Fibroblast of pulmonary artery (primary cell): ENCODE measurements at places on chromosomes 4 and X.

GRCh38 chr4:109032671-109033070 is 269.8 kb downstream of the COL25A1 start:
- no peak for DNase-seq

DNA sequence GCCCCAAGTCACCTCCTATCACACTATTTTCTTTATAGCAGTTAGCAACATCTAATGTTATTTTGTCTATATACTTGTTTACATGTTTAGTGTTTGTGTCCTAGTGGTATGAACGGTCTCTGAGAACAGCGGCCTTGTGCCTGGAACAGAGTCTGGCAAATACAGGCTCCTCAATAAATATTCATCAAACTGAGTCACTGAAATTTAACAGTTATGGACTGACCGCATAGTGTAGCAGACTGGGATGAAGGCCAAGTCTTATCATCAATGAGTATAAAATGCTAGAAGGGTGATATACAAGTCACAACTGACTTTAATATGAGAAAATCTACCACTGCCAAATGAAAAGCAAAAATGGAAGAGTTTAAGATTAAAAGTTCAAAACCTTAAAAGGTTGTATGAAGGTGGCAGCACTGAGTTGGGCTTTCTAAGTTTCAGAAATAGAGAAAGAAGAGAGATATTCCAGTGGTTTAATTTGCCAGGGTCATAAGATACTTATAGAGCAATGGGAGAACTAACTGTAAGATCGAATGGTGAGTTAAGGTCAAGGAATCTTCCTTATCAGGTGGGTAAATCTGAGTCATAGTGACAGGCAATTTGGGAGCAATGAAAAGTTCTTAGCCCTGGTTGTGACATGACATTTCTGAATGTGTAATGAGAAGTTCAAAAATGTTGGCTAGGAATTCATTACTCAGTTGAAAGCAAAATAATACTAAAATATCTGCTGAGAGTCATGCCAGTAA is 34.9 kb downstream of the ELOVL6 start:
- peak; percentile 58 for DNase-seq

DNA sequence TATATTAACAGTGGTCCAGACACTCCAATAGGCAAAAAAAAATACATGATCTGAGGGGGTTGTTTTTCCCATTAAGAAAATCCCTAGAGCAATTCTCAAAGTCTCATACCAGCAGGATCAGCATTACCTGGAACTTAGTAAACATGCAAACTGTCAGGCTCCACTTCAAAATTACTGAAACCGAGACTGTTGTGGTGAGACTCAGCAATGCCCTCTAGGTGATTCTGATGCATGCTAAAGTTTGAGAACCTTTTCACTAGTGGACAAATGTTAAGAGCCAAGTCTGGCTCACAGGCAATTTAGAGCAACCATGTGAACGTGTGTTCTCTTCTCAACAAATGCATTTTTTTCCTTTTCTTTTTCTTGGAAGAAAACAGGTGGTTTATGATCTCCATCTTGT is 30.2 kb downstream of the NEK1 start:
- no peak for DNase-seq

DNA sequence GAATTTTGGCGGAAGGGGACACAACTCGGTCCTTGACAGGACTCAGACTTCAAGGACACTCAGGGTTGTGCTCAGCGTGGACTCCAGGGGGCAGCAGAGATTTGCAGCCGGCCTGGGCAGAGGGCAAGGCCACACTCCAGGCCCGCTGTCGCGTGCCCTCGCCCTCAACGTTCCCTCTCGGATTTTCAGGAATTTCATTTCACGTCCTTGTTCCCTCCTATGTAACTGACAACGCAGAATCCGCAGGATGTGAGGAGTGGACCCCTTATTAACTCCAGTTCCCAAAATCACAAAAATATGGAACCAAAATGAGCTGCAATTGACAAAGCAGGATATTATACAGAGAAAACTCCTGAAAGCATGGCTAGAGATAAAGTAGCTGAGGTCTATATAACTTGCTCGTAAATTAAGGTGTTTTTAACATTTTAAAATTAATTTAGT is 21.0 kb upstream of the DCTD start:
- peak; percentile 74 for DNase-seq

DNA sequence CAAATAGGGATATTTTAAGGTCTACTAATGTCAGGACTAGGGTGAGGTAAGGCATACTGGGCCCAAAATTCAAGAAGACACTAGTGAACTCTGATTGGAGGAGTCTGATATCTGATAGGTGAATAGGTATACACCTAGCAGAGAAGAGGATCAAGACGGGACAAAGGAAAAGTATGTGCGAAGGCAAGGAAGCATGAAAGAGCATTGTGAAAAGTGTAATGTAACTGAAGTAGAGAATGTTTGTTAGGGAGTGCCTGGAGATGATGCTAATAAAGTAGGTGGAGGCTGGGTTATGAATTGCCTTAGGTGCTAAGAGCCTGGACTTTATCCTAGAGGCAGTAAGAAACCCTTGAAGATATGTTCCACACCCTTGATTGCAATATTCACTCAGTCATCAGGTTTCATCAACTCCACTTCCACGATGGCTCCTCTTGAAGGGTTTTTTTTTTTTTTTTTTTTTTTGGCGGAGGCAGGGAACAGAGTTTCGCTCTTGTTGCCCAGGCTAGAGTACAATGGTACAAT is 49.9 kb upstream of the XIAP start:
- DNase-seq, result no peak

- no peak for DNase-seq
These were observed 15.6 kb upstream of the SPRY1 start for GRCh38 chr4:123380728-123381716.

- no peak for DNase-seq
These were observed 140.2 kb downstream of the STIM2 start for GRCh38 chr4:27000820-27001219.

- peak; percentile 22 for DNase-seq
These were observed at the start of gene ZNF185 for GRCh38 chrX:152897222-152898131. TSS of gene ZNF185 (plus strand) at chrX:152898067. CDS start at chrX:152914490, 16,423 bp downstream.

- DNase-seq, result no peak
These were observed 307.0 kb upstream of the CPEB2 start for GRCh38 chr4:14695095-14695845.

- no peak for DNase-seq
These were observed 194.8 kb upstream of the RASGEF1B start for GRCh38 chr4:81666491-81666890.

- DNase-seq, result no peak
These were observed 523.9 kb downstream of the GLUD2 start for GRCh38 chrX:121571333-121571732.

- DNase-seq, result no peak
These were observed 55.3 kb upstream of the TMPRSS11F start for GRCh38 chr4:68184923-68185322.

DNA sequence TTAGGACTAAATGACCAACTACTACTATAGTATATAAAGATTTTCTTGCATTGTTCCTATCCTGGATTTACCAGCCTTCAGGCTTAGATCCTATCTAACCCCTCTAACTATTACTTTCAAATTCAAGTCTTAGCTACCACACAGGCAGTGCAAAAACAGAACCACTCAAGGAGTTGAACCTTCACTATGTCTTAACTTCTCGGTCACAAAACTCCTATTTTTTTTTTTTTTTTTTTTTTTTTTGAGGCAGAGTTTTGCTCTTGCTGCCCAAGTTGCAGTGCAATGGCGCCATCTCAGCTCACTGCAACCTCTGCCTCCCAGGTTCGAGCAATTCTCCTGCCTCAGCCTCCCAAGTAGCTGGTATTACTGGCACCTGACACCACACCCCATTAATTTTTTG is 6.3 kb upstream of the FAM200B start:
- no peak for DNase-seq

DNA sequence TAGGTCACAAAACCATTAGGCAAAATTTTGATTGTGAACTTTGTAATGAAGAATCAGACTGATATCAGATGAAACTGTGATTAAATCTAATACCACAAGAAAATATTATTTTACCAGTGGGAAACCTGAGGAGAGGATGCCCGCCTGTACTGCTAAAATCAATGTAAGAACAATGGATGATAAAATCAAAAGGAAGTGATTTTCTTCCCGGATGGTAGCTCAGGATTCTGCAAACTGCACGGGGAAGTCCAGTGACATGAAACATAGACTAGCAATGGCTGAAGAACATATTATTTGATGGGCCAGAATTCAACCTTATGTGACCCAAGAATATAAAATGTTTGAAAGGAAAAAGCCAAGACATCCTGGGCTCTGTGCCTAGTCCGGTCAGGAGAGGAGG is 974.9 kb downstream of the PCDH18 start:
- no peak for DNase-seq

- DNase-seq, result peak; percentile 45
These were observed 33.1 kb downstream of the GAB3 start for GRCh38 chrX:154717824-154718223.

GRCh38 chrX:47145395-47146120 is 537 bp downstream of the RBM10 start:
- no peak for DNase-seq

GRCh38 chr4:84915396-84915780 is 51.1 kb downstream of the WDFY3 start:
- peak; percentile 21 for DNase-seq

DNA sequence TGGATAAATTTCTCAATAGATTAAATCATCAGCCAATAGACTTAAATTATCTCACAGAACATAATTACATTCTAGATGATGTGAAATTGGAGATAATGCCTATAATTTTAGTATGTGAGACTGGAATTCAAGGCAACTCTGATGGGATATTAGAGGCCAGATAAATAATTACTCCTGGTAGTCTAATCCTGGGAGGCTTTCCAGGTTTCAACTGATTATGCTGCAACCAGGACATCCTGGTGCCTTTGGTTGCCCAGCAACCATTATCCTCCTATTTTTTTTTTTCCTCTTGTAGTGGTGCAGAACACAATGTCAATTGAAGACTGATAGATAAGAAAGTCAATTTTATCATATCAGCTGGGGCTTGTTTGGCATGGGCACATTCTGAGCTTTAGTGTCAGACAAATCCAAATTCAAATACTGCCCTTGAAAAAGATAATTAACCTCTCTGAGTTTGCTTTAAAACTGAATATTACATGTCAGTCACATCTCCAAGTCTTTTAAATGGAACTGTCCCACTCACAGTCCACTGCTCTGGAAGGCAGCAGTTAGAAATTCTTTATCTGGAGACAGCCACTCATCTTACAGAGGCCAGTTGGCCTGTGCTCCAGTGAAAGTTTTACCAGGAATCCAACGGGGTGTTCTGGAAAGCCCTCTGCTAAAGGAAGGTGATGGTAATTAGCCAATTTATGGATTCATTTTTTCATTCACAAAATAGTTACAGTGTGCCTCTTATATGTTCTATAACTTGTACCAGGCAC is 95.3 kb upstream of the GUCY1A1 start:
- peak; percentile 51 for DNase-seq

DNA sequence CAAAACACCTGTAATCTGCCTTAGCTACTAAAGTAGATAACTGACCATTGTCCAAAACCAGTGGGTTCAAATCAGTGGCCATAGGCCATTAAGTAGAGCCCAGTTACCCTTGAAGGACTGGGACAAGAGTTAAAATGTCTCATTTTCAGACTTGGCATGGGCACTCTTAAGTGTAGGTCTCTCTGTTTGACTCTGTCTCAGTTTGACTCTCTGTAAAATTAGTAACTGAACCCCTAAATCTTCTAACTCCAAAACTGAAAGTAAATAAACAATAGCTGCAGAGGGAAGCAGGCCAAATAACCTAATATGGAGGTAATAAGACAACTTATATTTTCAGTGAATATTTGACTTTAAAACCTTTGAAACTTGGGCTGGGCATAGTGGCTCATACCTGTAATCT is 89.1 kb downstream of the SLC16A2 start:
- DNase-seq, result no peak

DNA sequence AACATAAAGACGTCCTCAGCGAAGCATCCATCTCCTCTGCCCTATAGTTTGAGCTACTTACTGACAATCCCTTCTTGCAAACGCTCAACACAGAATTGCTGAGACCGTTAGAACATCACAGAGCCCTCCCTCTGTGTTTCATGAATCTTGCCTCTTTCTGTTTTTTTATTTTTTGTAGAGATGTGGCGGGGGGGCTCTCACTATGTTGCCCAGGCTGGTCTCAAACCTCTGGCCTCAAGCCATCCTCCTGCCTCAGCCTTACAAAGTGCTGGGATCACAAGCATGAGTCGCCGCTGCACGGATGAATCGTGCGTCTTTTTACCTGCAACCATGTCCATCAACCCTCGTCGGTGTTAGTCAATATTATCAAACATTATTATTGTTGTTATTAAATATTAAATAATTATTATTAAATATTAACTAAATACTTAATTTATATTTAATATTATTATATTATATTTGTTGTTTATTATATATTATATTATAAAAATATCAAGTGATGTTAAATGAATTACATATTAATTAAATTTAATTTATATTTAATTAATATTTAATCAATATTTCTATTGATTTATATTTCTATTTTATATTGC is 200.7 kb downstream of the CRLF2 start:
- DNase-seq, result no peak

DNA sequence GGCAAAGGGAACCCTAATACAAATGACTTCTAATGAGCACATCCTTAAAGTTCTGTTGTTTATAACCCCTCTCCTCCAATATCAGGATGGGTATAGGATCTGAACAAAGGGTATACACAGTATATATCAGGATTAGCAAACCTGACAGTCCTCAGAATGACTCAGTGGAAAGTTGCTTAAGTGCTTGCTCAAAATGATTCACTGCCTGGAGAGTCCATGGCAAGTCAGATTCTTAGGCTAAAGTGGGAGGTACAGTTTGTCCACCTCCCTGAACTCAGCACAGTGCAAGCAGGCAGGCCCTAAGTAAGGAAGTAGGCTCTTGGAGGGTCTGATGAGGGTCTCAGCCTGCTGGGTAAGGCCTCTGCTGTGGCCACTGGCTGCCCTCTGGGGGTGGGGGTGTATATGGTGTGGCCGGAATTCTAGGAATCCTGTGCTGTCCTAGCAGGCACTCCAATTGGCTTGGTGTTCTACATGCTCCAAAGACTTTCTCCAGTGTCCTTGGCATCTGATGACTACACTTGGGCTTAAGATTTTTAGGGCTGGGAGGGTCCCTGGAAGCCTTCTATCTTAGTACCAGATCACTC is 54.3 kb downstream of the CHRDL1 start:
- peak; percentile 16 for DNase-seq

DNA sequence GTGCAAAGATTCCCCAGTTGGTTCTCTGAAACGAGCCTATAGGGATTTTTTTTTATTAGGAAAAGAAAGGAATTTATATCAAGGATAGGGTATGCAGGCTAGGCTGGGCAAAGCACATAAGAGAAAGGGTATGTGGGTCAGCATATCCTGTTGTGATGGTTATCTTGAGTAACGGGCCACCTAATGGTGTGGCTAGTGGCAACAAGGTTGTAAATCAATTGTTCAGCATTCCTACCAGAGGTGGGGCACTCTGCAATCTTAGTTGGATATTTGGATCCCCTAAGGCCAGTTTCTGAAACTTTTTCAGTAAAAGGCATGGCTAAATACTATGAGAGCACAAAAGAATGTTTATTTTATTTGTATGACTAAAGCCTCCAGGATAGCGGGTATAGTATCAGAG is 42.7 kb downstream of the DCAF12L1 start:
- DNase-seq, result no peak

DNA sequence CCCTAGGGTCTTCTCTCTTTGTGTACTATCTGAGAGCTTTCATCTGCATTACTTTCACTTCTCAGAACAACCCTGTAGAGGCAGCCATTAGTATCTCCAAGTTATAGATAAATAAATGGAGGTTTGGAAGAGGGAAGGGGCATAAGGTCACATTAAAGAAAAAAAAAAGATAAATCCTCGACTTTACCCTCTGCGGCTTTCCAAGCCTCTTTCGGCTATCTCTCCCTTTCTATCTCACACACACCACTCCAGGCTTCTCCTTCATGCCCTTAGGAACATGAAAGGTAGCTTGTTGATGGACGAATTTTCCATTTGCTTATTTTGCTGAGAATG is 660 bp upstream of the ARHGEF9 start:
- no peak for DNase-seq
